ENCODE measurements at places on chromosomes 2 and 18. TPM values are rescaled to one million over a fixed set of nuclear protein-coding genes. Genes with fewer than 3 reads are reported as not detected.

DNA sequence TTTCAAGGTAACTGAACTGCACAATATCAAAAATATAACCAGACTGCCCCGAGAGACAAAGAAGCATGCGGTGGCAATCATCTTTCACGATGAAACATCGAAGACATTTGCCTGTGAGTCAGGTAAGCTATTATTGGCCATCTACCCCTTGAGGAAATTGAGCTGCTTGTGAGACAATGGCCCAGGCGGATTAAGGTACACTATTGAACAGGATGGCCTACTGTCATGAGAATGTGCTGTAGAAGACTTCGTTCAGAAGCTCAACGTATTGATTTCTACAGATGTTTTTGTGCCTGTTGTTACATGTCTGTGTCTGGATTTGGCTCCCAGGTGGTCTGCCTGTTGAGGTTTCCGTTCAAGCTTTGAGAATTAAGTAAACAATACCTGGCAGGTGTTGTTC, 198.7 kb downstream of the DOK6 start:
- no peak overlapping the region for H3K4me3 ChIP-seq
- DNase-seq, result no peak
- H3K27ac ChIP-seq, result no peak overlapping the region
- no peaks in the 10 kb centered on the region for H3K27me3 ChIP-seq
- H3K36me3 ChIP-seq, result no peaks in the 10 kb centered on the region

GRCh38 chr2:96508521-96509113, 3.5 kb upstream of the NEURL3 start:
- no peak overlapping the region for H3K4me3 ChIP-seq
- H3K27ac ChIP-seq, result no peak overlapping the region
- H3K4me1 ChIP-seq, result peaks cover 7% of the 10 kb centered on the region
- H3K27me3 ChIP-seq, result peaks cover 10% of the 10 kb centered on the region
- DNase-seq, result no peak

DNA sequence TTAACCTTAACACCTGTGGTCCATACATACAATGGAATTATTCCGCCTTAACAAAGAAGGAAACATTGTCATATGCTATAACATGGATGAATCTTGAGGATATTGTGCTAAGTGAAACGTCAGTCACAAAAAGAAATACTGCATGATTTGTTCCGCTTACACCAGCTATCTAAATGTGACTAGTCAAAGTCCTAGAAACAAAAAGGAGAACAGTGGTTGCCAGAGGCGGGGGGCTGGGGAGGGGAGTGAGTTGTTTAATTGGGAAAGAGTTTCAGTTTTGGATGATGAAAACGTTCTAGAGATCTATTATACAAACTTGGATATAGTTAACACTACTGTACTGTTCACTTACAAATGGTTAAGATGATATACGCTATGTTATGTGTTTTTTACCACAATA, 72.0 kb downstream of the SPRED2 start:
- H3K27me3 ChIP-seq, result no peaks in the 10 kb centered on the region

GRCh38 chr2:119419065-119419464, 12.6 kb upstream of the TMEM37 start:
- no peaks in the 10 kb centered on the region for H3K4me1 ChIP-seq
- H3K4me3 ChIP-seq, result no peak overlapping the region
- H3K36me3 ChIP-seq, result no peaks in the 10 kb centered on the region
- H3K27me3 ChIP-seq, result peaks cover 13% of the 10 kb centered on the region

- H3K36me3 ChIP-seq, result 0 out of 3 replicates have a peak, but pooled peaks cover 2% of the 10 kb centered on the region
- peak overlapping the region; percentile 78 for H3K4me3 ChIP-seq
- H3K27ac ChIP-seq, result peak overlapping the region; percentile 88
- DNase-seq, result peak; percentile 48
- H3K27me3 ChIP-seq, result no peaks in the 10 kb centered on the region
Measured at GRCh38 chr2:54560146-54560881, 104.2 kb downstream of the SPTBN1 start.

DNA sequence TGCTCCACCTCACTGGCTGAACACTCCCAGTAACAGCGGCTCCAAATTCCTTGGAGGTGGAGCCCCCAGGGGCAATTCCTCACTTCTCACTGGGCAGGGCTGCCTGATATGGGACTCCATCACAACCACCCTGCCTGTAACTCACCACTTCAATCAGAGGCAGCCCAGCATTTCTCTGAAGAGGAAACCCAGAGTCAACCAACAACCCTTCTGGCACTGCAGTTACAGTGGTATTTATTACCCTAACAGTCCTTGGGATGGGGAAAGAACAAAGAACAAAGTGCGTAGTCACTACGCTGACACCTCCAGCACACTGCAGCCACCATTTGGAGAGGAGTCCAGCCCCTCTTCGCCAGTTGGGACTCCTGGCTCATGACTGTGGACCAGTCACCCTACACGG, 85.7 kb upstream of the GALNT13 start:
- no peak overlapping the region for H3K4me3 ChIP-seq
- DNase-seq, result no peak
- H3K27ac ChIP-seq, result no peak overlapping the region
- H3K27me3 ChIP-seq, result no peaks in the 10 kb centered on the region
- H3K36me3 ChIP-seq, result no peaks in the 10 kb centered on the region

- peaks cover 3% of the 10 kb centered on the region for H3K36me3 ChIP-seq
- no peaks in the 10 kb centered on the region for H3K27me3 ChIP-seq
- H3K27ac ChIP-seq, result no peak overlapping the region
- no peak for DNase-seq
Measured at GRCh38 chr2:223887127-223887526, 49.7 kb upstream of the AP1S3 start.

DNA sequence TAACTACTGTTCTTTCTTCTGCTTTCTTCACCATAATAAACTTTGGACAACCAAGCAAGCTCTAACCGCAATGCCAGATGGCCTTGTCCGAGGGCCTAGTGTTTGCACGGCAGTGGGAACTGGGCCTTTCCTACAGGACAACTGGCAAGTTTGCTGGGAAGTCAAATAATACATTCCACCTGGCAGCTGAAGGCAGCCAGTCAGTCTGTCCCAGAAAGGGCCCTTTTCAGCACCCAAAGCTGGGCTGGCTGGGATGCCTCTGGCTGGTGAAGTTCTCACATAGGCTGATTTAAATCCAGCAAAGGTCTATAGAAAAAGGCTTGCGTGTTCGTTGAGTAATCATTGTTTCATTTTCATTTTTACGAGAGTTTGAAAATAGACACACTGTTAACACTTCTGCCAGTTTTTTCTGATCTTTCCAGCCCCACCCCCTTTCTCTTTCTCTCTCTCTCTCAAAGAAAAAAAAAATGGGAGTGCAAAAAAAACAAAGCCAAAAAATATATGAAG, 110.0 kb upstream of the EPAS1 start:
- no peak overlapping the region for H3K4me3 ChIP-seq
- no peaks in the 10 kb centered on the region for H3K36me3 ChIP-seq
- no peak for DNase-seq
- no peaks in the 10 kb centered on the region for H3K4me1 ChIP-seq

- H3K27me3 ChIP-seq, result no peaks in the 10 kb centered on the region
- H3K4me1 ChIP-seq, result peaks cover 3% of the 10 kb centered on the region
- DNase-seq, result no peak
- H3K36me3 ChIP-seq, result no peaks in the 10 kb centered on the region
- no peak overlapping the region for H3K4me3 ChIP-seq
Measured at GRCh38 chr2:62112179-62112578, 83.7 kb upstream of the B3GNT2 start.

- H3K27me3 ChIP-seq, result no peaks in the 10 kb centered on the region
- H3K4me1 ChIP-seq, result peaks cover 11% of the 10 kb centered on the region
- peak overlapping the region; percentile 88 for H3K4me3 ChIP-seq
- peaks cover 8% of the 10 kb centered on the region for H3K36me3 ChIP-seq
- peak overlapping the region; percentile 93 for H3K27ac ChIP-seq
- no peak for DNase-seq
Measured at GRCh38 chr2:23940718-23941620, 706 bp downstream of the UBXN2A start.

DNA sequence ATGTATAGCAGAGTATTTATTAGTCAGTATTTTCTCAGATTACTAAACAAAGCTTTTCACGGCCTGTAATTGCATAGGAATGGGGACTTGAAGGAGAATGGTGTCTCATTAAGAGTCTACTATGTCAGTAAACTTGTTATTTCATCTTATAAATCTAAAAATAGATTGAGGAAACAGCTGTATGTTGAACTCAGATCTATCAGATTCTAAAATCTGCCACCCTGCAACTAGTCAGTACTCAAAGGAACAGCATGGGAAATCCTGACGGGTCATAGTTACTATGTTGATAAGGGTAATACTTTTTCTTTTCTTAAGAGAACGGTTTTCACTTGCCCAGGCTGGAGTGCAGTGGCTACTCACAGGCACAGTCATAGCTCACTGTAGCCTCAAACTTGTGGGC, 70.2 kb upstream of the EMILIN2 start:
- H3K27ac ChIP-seq, result no peak overlapping the region
- no peak overlapping the region for H3K4me3 ChIP-seq
- H3K4me1 ChIP-seq, result no peaks in the 10 kb centered on the region
- peaks cover 90% of the 10 kb centered on the region for H3K36me3 ChIP-seq

DNA sequence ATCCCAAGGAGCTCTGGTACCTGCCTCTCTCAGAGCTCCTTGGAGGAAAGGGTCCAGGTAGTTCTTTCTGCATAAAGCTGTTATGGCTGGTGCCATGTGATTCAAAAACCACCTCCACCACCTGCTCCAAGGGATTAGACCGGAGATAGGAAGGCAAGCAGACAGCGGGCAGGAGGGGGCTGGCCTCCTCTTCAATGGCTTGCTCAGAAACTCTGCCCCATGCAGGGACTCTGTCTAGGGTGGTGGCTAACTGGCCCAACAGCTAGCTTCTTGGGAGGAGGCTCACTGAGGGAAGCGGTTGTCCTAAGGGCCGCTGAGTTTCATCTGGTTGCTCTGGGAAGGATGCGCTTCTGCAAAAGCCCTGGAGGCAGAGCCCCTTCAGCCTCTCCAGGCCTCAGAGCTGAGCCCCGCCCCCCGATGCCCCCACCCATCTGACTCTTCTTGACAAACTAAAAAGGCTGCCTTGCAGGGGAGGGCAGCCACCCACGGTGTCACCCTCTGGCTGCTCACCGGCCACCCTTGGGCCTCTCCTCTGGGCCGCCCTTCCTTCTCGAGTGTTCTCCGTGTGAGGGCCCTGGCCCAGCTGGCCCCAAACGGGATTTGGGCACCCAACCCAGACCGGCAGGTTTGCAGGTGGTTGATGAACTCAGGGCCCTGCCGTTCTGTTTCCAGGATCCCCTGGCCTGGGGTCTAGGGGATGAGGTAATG, 90.2 kb downstream of the MCFD2 start:
- no peak overlapping the region for H3K4me3 ChIP-seq

DNA sequence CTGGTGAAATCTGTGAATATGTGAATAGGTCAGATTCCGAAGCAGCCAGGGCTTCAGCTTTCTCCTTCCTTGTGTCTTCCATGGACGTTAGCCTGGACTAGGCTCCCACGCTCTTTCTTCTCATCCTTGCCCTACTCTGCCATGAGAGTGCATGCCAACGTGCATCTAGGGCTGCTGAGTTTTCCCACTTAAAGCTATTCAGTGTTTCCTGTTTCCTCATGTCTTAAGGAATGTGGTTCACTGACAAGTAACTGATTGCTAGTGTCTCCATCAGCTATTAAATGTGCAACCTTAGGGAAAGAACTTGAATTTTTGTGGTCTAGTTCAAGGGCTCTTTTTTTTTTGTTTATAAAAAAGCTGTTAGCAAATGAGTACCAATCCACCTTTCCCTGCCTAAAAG, 642.3 kb upstream of the LINC00305 start:
- H3K36me3 ChIP-seq, result no peaks in the 10 kb centered on the region
- no peaks in the 10 kb centered on the region for H3K4me1 ChIP-seq
- no peaks in the 10 kb centered on the region for H3K27me3 ChIP-seq
- no peak overlapping the region for H3K27ac ChIP-seq
- no peak overlapping the region for H3K4me3 ChIP-seq

- H3K27ac ChIP-seq, result no peak overlapping the region
- no peak for DNase-seq
- H3K4me3 ChIP-seq, result no peak overlapping the region
Measured at GRCh38 chr18:59343926-59344325, 15.1 kb downstream of the LMAN1 start.

- no peaks in the 10 kb centered on the region for H3K27me3 ChIP-seq
- H3K27ac ChIP-seq, result no peak overlapping the region
- H3K36me3 ChIP-seq, result no peaks in the 10 kb centered on the region
- H3K4me1 ChIP-seq, result no peaks in the 10 kb centered on the region
- H3K4me3 ChIP-seq, result no peak overlapping the region
Measured at GRCh38 chr18:78494204-78495085, 485.2 kb upstream of the SALL3 start.

- H3K36me3 ChIP-seq, result no peaks in the 10 kb centered on the region
- no peaks in the 10 kb centered on the region for H3K27me3 ChIP-seq
- no peak overlapping the region for H3K27ac ChIP-seq
- peak; percentile 14 for DNase-seq
- H3K4me1 ChIP-seq, result no peaks in the 10 kb centered on the region
Measured at GRCh38 chr2:53740170-53740569, 27.4 kb upstream of the CHAC2 start.

- H3K4me3 ChIP-seq, result no peak overlapping the region
- H3K27me3 ChIP-seq, result no peaks in the 10 kb centered on the region
Measured at GRCh38 chr2:88471083-88471942, 18.8 kb upstream of the FOXI3 start.

The DCTN1 gene
- 61.0 TPM for total RNA-seq

The NEU4 gene
- total RNA-seq, result 0.40 TPM

The RUFY4 gene
- total RNA-seq, result not detected

The RRM2 gene
- total RNA-seq, result 253 TPM

The POTEI gene
- 3.7 TPM for total RNA-seq

The CCDC121 gene
- 3.3 TPM for total RNA-seq

The ADD2 gene
- 59.6 TPM for total RNA-seq

The TEKT4 gene
- total RNA-seq, result 0.58 TPM
